ENCODE measurements at places on chromosomes 4 and X.

DNA sequence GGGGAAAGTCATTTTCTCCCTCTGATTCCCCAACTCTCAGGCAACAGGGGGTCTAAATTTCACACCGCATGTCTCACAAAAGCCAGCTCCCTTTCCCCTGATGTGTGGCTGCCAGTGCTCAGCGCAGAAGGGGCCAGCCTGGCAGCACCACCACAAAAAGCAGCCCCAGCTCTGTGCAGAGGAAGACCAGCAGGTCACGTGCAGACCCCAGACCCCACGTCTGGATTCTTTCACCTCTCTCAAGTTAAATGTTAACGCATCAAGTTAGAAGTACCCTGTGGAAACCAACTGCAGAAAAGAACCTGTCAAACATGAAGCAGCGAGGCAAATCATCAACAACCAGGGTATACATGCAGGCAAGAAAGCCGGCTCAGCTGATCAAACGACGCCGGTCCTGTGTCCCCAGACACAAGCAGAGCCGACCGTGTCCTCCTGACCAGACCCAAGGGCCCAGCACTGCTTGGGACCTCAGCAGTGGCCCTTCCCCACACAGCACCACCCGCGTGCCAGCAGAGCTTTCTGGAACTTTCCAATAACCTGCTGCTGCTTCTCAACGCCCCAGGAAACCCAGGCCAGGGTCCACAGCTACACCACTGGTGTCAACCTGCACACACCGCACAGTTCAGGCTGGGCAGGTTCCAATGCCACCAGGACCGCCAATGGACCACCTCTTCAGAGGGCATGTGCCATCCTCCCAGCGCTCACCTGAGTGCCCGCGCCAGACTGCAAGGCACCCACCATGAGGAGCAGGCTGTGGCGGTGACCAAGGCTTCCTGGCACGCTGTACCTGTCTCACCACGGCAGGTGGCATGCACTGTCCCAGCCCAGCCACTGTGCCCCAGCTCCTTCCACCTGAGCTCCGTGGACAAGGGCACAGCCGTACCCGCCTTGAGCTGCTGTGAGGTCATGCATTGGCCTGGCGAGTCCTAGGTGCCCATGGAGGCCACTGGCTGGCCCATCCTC, 4.0 kb downstream of the LRPAP1 start:
- no peak for DNase-seq

DNA sequence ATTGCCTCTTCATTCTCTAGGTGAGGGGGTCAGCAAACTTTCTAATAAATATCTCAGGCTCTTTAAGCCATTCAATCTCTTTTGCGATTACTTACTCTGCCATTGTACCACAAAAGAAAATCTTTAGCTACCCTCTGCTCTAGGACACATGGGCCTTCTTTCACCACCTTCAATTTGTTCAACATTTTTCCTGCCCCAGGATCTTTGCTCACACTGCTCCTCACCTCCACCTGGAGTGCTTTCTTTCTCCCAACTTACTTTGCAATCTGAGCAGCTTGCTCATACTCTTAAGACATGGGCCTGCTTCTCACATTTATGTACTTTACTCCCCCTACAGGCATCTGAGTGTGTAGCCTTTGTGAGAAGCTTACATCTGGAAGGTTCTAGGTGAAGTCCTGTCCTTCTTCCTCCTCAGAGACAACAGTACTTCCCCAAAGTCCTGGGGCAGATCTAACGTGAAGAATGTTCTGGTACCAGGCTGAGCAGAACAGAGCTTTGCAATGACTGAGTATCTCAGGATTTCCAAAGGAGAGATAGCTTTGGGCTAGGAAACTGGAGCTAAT, 55.0 kb upstream of the PRDM5 start:
- peak; percentile 12 for DNase-seq

- no peak for DNase-seq
These were observed 142.8 kb upstream of the PPP1R2C start for GRCh38 chrX:42920752-42921151.

DNA sequence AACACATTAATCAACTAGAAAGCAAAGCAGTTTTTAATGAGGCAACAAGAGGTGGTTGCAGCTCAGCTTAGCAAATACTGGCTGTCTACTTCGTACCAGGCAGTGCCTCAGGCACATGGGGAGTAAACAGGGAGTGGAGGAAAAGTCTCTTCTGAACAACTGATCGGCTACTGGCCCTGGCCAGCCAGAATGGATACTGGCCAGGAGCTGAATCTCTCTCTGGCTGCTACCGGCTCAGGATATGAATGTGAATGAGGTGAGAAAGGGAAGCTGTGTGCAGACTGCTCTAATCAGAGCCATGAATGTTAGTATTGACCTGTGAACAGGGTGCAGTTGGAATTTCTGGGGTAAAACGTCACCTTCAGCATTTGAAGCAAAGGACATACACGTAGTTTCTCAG, 77.3 kb downstream of the STK32B start:
- no peak for DNase-seq

GRCh38 chrX:82412858-82413257, 1095.2 kb upstream of the POU3F4 start:
- no peak for DNase-seq

- DNase-seq: no peak
These were observed 10.3 kb downstream of the FAM3A start for GRCh38 chrX:154505734-154506133.

- DNase-seq: no peak
These were observed 465.0 kb downstream of the KCTD8 start for GRCh38 chr4:43983610-43984009.

DNA sequence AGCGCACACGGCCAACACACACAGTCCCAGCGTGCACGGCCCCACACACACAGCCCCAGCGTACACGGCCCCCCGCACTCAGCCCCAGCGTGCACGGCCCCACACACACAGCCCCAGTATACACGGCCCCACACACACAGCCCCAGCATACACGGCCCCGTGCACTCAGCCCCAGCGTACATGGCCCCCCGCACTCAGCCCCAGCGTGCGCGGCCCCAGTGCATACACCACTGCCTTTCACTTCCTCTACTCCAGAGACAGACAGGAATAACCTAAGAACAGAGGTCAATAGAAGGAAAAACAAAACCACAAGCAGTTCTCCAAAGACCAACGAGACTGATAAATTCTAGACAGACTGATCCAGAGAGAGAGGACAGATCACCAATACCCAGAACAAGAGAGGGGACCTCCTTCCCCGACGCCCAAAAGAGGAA, 17.1 kb downstream of the GAK start:
- no peak for DNase-seq

DNA sequence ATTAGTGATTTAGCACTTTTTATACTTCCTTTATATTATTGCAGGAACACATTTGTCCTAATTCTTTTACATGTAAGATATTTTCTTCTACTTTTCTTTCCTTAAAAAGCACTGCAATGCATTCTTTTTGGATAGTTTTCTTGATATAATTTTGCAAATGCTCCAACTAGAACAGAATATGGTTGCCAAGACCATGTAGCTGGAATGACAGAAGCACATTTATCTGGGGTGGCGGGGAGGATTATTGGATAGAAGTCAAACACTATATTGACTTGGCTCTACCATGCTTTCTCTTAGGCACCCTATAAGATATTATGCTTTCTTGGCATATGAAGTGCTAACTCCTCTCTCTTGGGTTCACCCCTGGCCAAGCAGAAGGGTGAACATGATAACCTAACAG, 983.5 kb downstream of the FAT4 start:
- no peak for DNase-seq

GRCh38 chrX:5265324-5265850, 963.3 kb downstream of the NLGN4X start:
- DNase-seq: no peak

DNA sequence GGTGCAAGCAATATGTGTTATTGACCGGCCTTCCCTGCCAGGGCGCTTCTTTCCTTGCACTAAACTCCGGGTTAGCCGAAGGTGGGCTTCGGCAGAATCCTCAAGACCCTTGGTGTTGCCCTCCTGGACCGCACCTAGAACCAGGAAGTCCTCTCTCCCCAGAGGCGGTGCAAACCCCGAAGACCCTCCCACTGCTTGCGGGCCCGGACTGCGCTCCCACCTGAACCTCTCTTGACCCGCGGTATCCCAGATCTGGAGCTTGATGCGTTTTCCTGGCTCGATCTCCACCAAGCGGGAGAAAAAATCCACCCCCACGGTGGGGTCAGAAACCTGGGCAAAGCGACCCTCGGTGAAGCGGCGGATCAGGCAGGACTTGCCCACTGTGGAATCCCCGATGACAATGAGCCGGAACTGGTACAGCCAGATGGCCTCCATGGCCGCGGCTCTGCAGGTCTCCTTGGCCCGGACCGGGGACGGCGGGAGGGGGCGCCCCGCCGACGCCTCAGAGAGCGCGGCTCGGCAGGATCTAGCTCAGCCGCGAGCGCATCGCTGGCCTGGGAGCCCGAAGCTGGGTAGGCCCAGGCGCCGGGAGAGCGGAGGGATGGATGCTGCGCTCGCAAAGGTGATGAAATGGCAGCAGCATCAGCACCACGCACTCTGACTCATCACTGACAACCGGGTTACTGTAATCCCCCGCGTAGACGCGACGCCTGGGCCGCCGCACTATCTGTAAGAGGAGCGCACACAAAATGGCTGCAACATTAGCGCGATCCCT, at the start of gene RAB39B:
Gene RAB39B, minus strand, starts transcription at position 638 of the 775 bp plus-strand sequence. Its CDS starts 203 bp downstream, at position 435.
- DNase-seq: no peak

DNA sequence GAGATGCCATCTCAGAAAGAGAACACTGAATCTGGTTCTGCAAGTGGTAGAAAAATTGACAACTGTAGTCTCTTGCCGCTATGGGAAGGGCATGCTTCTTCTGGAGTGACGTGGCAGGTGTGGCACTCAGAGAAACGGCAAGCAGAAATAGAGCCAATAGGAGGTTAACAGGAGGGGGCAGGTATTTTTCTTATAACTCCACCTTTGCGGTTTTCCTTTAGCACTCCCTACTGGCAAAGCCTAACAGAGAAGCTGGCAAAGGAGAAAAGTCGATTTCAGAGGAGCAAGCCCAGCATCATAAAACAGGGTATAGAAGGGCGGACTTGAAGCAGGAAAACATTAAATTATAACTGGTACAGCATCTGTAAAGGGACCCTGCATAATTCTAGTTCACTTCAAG, 1382.2 kb downstream of the PCDH18 start:
- DNase-seq: no peak

DNA sequence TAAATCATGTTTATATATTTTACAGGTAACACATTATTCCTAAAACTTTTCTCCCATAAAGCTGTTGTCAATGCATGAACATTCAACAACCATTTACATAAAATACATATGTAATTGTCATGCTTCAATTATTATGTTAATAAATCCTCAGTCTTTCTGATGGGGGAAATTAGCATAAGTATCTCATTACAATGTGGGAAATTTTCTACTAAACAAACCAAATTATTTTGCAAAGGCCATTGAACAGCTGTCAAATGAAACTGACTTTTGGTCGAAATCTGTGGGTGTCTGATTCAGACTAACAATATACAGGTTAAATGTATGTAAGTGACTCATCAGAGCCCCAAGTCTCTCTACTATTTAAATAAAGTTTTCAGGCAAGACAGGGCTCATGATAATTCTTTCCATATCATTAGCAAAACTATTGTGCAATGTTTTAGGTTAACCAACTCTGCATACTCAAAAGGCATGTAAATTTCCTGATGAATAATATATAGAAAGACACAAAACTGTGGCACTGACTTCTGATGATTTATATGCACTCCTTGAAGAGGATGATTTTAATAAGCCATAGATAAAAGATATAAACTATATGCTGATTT, 795.3 kb upstream of the AADAT start:
- no peak for DNase-seq

- DNase-seq: no peak
These were observed 41.2 kb downstream of the UNC5C start for GRCh38 chr4:95507561-95507960.

GRCh38 chr4:121221608-121222007, 57.5 kb upstream of the TNIP3 start:
- no peak for DNase-seq

DNA sequence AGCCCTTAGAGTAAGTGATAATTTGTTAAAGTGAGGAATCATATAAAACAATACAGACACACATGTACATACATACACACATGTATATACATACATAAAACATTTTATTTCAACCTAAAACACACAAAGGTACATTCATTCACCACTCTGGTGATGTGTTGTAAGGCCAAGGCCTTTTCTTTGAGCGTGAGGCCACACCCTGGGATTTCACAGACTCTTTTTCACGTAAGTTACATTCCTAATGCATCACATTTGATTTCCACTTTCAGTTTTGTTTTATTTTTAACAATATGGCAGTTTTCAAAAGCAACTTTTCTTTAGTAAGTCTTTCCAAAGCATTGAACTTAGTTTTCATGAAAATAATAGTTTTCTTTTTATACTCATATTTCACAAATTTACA, 170.7 kb downstream of the COL4A6 start:
- DNase-seq: no peak

- DNase-seq: no peak
These were observed 63.6 kb downstream of the TRIM2 start for GRCh38 chr4:153267890-153268289.

GRCh38 chrX:33053001-33053400, 158.3 kb downstream of the DMD start:
- DNase-seq: no peak

GRCh38 chr4:188988131-188988530, 848.9 kb downstream of the TRIML1 start:
- DNase-seq: no peak

GRCh38 chr4:80143307-80143679, 54.0 kb upstream of the PRDM8 start:
- DNase-seq: no peak

DNA sequence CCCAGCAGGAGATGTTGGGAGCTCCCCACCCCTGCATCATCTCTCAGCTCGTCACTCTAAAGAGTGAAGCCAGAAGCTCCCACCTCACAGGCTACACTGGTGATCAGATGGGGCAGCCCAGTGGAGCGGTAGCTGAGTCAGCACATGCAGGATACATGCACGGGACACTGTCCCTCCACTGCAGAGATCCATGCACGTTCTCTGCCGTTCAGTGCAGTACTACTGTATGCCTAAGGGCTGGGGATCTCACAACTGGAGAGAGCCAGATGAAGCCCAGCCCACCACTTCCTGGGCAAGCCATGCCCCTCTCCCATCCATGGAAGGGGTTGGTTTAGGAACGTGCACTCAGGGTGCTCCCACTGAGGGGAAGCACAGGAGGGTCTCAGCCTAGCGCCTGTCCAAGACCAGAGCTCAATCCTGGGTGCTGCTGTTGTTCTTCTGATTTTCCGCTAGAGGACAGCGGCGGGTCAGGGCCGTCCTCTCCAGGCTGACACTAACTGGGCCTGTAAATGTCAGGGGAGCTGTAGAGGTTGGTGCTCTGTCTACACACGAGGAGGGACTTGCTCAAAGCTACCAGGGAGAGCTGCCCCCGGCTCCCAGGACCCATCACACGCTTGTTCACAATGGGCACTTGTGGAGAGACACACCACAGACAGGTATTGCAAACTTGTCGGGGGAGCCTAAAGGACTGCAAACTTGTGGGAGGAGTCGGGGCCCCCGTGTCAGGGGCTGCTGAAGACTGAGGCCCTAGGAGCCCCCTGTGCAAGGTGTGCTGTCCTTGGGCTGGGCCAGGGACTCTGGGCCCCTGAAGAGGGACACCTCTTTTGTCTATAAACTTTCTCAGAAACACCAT, 18.2 kb upstream of the ABLIM2 start:
- peak; percentile 74 for DNase-seq

GRCh38 chrX:39508300-39508692, 589.5 kb downstream of the BCOR start:
- DNase-seq: no peak

GRCh38 chrX:16711893-16712547, 449 bp downstream of the CTPS2 start:
- no peak for DNase-seq
